AG09309 (cell line): ENCODE measurements at places on chromosomes 7 and 10.
A peak's percentile ranks its signal among the peaks of the same experiment; 100 is the strongest.

GRCh38 chr7:158492367-158492764 is 95.3 kb downstream of the PTPRN2 start:
- DNase-seq = no peak

GRCh38 chr7:55180963-55181542 is 162.2 kb downstream of the EGFR start:
- DNase-seq = no peak

GRCh38 chr7:43666938-43667337 is 62.4 kb downstream of the COA1 start:
- no peak for DNase-seq

- DNase-seq = peak; percentile 50
Observed at GRCh38 chr10:124296121-124296812, 122.5 kb downstream of the OAT start.

DNA sequence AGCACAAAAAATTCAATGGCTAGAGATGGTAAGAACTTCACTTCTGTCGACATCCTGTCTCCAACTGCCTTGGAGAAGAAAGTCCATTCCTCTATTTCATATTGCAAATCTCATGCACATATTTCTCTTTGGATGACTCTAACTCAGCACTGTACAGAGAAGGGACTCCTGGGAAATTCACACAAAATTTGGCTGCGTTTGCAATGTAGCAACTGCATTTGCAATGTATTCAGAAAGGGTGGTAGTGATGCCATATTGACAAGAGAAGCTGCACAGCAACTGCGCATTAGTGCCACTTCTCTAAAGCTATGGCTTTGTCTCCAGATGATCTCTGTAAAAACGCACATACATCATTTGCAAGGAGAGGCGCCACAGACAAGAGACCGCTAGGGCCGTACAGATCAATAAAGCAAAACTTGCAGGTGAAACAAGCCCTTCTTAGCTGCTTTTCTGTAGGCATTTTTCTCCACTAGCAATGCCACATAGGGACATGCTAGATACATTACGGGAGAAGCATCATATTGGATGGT is 389.5 kb downstream of the TCERG1L start:
- no peak for DNase-seq

DNA sequence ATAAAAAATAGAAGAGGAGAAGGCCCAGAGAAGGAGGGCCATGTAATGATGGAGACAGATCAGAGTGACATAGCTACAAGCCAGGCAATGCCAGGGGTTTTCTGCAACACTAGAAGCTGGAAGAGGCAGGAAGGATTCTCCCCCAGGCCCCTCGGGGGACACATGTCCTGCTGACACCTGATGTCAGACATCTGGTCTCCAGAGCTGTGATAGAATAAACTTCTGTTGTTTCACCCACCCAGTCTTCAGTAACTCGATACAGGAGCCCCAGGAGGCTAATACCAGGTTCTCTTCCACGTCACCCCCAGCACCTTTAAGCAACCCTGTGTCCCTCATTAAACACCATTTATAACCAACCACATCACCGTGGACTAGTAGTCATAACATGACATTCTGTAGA is 94.9 kb downstream of the TMEM130 start:
- no peak for DNase-seq

DNA sequence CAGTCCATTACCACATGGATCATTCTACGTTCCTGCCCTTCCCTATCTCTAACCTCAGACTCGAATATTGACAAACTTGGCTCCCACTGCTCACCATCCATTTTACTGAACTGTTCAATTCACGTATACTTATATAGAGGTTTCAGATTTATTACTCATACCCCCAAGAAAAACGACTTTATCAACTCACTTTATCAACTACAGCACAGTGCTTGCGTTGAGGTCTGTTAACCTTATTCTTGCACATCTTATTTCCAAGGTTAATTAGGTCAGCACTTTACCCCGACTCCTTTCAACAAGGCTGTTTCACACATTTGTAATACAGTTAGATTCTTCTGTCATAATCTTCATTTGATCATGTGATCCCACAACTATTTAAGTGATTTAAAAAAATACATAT is 162.3 kb upstream of the AHR start:
- no peak for DNase-seq

DNA sequence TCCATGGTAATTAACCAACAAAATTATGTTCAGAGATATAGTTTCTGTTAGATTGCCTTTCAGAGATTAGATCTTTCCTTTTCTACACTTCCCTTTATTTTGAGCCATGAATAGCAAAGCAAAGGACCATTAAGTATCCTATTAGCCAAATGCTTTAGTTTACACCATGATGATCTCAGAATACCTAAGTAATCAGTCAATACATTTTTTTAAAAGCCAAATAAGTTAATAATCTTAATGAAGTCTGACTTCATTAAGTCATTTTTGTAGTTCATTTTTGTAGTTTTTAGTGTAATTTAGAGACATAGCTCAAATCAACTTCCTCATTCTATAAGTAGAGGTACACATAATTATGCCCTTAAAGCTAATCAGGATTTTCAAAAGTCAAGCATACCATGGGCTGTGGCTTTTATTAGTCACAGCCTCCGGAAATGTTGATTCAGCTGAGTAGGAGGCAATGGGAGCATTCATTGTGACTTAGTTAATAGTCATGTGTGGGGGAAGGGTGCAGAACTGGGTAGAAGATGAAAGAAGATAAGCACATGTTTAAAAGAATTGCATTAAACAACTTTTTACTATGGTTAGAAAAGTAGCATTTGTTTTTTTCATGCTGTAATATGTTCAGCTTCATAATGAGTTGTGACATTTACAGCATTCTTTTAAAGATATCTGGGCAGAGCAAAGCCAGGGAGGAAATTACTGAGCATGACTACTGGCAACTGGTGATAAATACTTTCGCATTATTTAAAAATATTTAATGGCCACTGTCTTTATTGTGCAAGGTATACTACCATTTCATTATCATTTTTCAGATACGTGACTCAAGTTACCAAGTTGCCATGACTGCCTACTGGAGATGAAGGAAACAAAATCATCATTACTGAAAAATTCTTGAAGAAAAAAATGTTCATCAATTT is 57.3 kb upstream of the CCDC71L start:
- peak; percentile 98 for DNase-seq

GRCh38 chr7:732556-732955 is 5.5 kb upstream of the PRKAR1B start:
- DNase-seq = no peak

GRCh38 chr10:23834091-23834490 is 374.8 kb upstream of the KIAA1217 start:
- no peak for DNase-seq

DNA sequence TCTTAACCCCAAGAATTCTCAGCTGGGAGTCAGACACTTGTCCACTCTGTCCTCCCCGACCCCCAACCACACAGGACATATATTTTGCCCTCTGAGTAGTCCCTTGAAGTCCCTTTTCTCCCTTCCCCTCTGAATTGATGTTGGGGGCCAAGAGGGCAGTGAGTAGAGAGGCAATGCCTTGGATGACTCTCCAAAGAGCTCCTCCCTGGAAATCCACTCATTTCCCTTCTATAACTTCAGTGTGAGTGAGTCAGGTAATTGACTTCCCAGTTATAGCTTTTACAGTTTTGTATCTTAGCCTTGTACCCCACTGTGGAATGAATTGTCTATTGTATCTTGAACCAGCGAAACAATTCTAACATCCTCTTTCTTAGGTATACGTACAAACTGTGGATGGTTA is 9.2 kb upstream of the ODAD2 start:
- no peak for DNase-seq

- no peak for DNase-seq
Observed at GRCh38 chr7:93051660-93052059, 66.1 kb downstream of the SAMD9 start.

- no peak for DNase-seq
Observed at GRCh38 chr10:69051303-69051702, 36.6 kb upstream of the SRGN start.

GRCh38 chr7:124489082-124489819 is 276.3 kb downstream of the GPR37 start:
- DNase-seq = no peak

DNA sequence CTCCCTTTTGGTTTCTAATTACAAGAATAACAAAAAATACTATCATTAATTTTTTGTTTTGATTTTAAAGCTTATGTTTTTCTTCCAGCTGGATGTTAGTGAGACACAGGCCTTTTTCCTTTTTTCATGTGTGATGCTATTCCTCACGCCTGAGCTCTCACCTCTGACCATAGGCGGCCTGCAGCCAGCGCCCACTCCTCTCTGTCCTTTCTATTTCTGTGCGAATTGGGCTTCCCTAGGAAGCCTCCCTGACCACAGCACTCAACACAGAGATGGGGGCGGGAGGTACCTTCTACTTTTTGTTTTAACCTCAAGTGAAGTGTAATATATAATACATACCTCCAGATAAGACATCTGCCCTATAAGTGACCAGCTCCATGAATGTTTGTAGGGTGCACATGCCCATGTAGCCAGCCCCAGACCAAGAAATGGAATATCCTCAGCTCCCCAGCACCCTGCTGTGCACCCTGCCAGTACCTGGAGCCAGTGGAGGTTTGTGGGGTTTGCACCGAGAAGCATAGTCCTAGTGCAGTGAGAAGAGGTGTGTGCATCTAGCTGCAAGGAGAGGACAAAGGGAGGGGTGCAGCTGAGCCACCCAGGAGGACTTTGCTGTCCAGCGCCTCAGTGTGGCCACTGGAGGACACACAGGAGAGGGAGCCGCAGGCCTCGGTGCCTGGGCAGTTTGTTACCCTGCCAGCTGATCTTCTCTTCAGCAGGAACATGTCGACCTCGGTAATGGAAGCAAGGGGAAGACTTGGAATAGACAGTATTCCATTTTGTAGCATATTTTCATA is 38.5 kb downstream of the BNIP3 start:
- DNase-seq = no peak

- DNase-seq = no peak
Observed at GRCh38 chr7:70657571-70657970, 474.4 kb upstream of the GALNT17 start.

DNA sequence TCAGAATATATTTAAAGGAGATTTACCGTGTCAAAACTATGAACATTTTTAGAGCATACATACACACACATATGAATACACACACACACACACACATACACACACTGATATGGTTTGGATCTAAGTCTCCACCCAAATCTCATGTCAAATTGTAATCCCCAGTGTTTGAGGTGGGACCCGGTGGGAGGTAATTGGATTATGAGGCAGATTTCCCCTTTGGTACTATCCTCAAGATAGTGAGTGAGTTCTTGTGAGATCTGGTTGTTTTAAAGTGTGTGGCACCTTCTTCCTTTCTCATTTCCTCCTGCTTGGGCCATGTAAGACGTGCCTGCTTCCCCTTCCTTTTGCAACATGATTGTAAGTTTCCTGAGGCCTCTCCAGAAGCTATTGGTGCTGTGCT is 515.0 kb upstream of the ZMIZ1 start:
- no peak for DNase-seq

GRCh38 chr10:29537799-29538198 is 97.0 kb downstream of the SVIL start:
- no peak for DNase-seq

- no peak for DNase-seq
Observed at GRCh38 chr7:153891990-153892389, 160.2 kb upstream of the DPP6 start.

GRCh38 chr7:142960955-142961512 is 1.1 kb downstream of the KEL start:
- DNase-seq = no peak

GRCh38 chr7:93958216-93958615 is 36.7 kb downstream of the GNG11 start:
- no peak for DNase-seq

GRCh38 chr10:67609996-67610793 is 85.8 kb downstream of the CTNNA3 start:
- DNase-seq = peak; percentile 3

GRCh38 chr7:101104193-101104713 is 19.0 kb downstream of the TRIM56 start:
- no peak for DNase-seq

- no peak for DNase-seq
Observed at GRCh38 chr10:100655760-100656421, 89.5 kb upstream of the PAX2 start.

DNA sequence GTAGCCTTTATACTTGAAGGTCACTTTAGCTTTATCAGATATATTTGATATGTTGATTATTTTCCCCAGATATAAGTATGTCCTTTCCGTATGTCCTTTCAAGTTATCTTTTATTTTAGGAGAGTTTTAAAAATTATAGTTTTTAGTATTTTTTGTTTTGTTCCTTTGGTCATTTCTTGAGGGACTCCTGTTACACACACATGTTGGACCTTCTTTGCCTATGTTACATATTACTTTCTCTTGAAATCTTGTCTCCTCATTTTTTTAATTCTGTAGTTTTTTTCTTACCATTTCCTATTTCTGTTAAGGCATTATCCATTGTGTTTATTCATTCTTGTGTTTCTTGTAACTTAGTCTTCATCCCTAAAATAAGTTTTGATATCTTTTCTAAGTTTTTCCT is 23.9 kb downstream of the GLCCI1 start:
- no peak for DNase-seq

DNA sequence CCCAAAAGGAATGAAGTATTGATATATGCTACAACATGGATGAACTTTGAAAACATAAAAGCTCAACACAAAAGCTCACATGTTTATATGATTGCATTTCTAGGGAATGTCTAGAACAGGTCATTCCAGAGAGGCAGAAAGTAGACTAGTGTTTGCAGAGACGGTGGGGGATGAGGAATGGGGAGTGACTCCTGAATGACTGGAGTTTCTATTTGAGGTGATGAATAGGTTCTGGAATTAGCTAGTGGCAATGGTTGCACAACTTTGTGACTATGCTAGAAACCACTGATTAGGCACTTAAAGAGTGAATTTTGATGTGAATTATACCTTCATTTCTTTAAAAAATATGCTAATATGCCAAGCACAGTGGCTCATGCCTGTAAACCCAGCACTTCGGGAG is 6.9 kb downstream of the KPNA7 start:
- peak; percentile 54 for DNase-seq

- DNase-seq = no peak
Observed at GRCh38 chr7:47508389-47509380, 73.2 kb downstream of the TNS3 start.

DNA sequence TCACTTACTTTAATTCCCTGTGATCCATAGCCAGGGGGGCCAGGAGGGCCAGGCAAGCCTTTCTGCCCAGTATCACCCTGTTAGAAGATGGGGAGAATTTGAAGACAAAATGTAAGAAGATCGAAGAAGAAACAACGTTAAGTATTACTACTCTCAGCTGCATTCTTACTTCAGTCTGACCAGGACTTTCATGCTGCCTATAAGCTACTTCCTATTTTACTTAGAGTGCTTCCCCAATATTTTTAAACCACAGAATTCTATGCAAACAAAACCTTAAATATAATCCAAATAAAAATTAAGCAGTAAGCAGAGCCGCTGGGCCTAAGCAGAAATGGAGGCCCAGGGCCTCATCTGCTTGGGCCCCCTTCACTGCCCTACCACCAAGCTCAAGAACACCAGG is 117.8 kb downstream of the COL28A1 start:
- DNase-seq = no peak

DNA sequence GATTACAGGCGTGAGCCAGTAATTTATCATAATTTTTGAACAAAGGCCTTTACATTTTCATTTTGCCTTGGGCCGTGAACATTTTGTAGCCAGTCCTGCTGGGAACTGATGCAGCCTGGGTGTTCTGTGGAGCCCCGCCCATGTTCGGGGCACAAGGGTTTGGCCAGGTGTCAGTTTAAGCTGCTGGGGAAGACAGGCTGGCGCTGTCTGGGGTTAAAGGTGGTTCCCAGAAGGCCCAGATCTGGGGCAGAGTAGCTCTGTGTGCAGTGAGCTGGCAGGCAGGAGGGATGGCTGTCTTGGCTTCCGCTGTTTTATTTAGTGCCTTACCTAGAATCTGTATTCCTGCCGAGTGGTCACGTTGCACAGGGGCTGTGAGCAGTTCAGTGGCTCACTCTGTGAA is 50.2 kb downstream of the DOCK1 start:
- no peak for DNase-seq

- DNase-seq = peak; percentile 54
Observed at GRCh38 chr7:31948029-31948428, 122.2 kb downstream of the PDE1C start.
